Activated T-cell treated with anti-CD3 and anti-CD28 coated beads for 48 hours (primary cell): ENCODE measurements at places on chromosomes 11 and 22.

GRCh38 chr11:115313224-115313838 is 190.9 kb downstream of the CADM1 start:
- no peak for DNase-seq

DNA sequence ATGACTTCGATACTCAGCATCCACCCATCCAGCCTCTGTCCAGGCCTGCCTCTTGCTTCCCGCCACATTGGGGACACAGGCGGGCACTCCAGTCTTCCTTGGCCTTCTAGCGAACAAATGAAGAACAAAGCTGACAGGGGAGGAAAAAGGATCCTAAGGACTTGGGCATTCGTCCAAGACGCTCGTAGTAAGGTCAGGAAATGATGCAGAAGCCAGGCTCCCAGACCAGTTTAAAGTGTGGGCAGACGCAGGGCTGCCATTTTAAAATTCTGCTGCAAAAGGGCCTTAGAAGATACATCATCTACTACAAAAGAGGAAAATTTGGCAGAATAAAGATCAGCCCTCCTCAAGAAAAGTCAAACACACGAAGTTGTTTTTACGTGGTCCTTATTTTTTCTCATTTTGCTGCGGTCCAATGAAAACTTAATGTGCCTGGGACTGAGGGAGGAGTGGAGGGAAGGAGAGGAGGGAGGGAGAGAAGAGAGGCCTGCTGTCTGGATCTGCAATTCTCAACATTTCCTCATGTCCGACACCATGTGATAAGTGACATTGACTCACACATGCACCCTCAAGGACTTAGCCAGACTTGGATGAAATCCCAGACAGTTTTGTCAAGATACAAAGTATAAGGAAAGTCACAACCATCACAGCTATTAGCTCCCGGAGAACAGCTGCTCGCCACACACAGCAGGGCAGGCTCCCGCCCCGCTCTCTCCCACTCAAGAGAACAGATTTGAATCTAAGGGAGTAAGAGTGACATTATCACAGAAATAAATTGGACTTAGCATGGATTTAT is 5.7 kb downstream of the DNAL4 start:
- DNase-seq = no peak

DNA sequence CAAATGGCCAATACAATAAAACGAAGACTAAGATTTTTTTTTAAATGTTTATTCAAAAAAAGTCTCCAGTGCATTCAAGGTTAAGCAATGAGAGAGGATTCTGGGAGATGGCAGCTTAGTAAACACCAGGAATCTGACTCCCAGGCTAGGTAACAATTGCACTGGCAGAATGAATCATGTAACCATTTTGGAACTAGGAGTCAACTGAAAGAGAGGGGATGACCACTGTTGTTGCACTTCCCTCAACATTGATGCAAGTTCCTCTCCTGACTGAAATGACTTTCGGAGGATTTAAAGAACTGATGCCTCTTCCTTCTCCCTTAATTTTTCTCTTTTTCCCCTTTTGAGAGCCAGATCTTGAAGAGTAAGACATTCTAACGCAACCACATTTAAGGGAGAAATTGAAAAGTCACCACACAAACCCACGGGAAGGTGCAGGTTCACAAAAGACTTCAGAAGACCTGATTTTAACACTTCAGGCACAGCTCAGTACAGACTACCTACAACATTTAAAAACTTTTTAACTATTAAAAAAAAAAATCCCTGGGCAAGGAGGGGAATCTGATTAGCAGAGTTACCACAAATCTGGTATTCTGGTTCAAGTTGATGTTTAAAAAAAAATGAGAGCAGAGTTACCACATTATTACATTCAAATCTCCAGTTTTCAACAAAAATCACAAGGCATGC is 56.8 kb downstream of the FCHSD2 start:
- DNase-seq = no peak

- DNase-seq = no peak
These were observed 41.3 kb downstream of the TUB start for GRCh38 chr11:8122173-8122764.

- DNase-seq = no peak
These were observed 13.5 kb downstream of the OR52K1 start for GRCh38 chr11:4495986-4496385.

DNA sequence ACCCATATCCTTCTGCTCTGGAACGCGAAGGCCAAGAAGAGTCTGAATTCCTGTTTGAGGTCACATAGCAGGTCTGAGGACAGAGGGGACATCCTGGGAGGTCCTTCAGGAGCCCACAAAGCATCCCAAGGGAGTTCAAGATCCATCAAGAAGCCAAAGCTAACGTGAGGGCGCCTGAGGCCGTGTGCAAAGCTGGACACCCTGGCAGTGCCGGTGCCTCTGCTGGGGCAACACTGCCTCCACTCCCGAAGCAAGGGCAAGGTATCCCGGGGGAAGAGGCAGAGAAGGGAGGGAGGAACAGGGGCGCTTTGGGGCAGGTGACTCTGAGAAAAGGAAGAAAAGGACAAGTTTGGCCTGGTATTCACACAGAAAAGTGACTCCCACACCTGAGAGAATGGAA is 50.3 kb upstream of the CDON start:
- DNase-seq = no peak

GRCh38 chr22:45817745-45818423 is 146.2 kb downstream of the ATXN10 start:
- no peak for DNase-seq

DNA sequence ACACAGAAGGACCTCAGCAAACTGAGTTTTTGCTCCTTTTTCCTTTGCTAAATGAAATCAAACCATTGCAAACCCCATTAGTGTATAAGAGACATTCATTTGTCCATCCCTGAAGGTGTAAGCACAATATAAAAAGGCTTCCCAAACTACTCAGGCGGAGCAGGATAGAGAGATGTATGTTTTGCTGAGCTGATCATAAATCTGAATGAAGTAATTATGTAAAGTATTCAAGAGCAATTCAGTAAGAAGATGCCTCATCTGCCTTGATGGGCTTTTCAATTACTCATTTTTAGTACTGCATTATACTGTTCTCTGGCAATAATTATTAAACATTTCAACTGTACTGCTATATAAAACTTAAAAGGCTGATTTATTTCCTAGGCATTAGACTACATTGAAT is 65.0 kb downstream of the SPON1 start:
- no peak for DNase-seq

DNA sequence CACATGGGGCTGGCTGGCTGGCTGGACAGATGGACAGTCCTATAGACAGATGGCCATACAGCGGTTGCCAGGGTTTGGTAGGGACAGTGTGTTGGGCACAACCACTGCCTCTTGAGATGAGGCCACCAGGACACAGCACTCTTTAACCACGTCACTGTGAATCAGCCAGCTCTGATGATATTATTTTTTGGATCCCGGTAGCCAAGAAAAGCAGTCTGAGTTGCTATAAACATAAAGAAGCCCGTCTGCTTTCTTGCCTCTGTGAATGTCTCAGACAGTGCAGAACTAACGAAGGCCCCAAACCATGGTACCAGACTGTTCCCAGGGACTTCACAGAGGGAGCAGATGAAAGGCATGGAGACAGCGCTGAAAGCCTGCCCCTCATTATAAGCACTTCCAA is 115.9 kb upstream of the CSNK2A3 start:
- no peak for DNase-seq

GRCh38 chr11:111633756-111634362 is 31.6 kb downstream of the SIK2 start:
- DNase-seq = no peak

GRCh38 chr11:133064152-133064877 is 468.0 kb downstream of the OPCML start:
- DNase-seq = no peak

DNA sequence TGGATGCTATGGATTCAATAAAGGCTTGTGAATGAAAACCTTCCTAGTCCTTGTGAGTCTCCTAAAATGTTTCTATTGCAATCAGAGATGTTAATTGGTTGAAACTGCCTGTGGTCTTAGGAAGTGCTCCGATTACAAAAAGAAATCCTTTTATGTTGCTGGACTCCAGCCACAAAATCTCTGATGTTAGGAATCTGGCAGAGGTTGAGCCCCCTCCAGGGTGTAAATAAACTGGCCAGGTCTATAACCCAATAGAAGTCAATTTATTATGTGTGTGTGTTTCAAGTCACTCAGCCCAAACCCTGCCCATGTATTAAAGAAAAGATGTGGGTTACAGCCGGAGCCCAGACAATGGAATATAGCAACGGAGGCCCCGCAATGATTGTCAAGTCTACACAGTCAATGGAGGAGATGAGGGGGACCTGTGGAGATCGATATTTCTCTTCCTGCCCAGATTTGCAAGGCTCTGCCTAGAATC is 218.1 kb upstream of the SORL1-AS1 start:
- no peak for DNase-seq

DNA sequence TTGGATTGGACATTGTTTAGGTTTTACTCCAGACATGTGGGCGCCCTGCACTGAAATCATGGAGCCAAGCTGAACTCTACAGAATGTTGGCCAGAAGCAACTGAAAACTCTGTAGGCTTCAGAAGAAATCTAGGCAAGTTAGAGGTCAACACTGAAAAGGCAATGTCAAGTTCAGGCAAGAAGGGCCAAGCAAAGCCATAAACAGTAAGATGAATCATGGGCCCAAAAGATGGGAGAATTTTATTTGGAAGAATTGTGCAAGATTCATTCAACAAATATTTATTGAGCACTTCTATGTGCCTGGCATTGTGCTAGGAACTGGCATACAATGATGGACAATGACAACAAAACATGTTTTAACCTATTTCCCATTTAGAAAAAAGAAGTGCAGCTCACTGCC is 10.9 kb downstream of the HOATZ start:
- DNase-seq = no peak

DNA sequence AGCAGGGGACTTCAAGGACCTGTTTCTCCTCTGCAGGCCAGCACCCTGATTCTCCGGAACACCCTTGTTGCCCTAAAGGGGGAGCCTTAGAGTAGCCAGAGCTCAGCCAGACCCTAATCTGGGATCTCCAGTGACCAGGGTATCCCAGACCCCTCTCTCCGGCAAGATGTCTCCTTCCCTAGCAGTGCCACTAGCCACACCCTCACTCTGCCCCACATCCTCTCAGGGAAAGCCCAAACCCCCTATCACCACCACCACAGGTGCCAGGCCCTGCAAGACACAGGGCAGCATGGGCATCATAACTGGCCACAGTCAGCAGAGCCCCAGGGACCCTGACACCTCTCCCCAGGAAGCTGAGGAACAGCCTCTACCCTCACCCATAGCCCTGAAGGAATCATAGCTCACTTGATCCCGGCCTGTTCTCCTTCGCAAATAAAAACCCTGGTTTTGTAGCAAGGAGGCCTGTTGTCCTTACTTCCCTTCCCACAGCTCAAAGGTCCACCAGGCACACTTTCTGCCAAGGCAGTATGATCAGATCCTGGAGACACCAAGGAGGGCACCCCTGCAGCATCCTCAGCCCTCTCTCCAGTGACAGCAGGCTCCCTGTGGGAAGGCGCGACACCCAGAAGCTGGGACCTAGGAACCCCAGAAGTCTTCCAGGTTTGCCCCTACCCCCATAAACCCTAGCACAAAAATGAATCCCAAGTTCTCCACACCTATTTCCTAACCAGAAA is 4.6 kb downstream of the CFL1 start:
- no peak for DNase-seq

GRCh38 chr22:40759294-40759840 is 59.8 kb downstream of the SLC25A17 start:
- DNase-seq = no peak

GRCh38 chr11:18193010-18193409 is 20.4 kb downstream of the MRGPRX4 start:
- no peak for DNase-seq

DNA sequence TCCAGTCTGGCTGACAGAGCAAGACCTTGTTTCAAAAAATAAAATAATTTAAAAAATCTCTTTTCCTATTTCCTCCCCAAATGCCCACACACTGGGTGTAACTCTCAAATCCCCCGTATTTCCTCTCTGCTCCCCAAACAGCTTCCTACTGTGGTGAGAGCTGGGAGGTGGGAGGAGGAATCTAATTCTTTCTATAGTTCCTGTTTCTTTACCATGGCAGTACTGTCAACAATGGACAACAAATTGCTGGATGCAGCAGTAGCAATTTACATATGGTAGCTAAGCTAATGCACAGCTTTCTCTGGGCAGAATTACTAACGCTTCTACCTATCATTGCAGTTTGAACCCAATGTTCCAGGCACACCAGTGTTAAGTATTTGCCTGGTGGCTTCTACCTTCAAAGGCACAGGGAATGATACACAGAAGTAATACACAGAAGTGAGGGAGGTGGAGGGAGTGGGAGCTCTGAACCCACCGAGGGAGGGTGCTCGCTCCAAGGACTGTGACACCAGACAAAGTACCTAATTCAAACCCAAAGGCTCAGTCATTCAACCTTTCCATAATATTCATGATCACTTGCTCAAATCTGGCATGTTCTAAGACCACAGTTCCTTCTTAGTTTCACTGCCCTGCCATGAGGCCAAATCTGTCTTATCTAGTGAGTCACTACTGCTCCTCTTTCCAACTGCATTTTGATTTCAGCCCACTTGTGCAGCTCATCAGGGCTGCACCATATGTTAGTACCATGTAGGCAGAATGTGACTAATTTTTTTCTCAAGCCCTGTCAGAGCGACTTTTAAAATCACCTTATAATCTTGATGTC is 37.9 kb downstream of the CELF1 start:
- peak; percentile 38 for DNase-seq

GRCh38 chr11:96942855-96943254 is 553.0 kb downstream of the JRKL start:
- no peak for DNase-seq

GRCh38 chr11:118690553-118691304 is 11.3 kb upstream of the TREH start:
- DNase-seq = no peak

- no peak for DNase-seq
These were observed 625.9 kb downstream of the TBC1D22A start for GRCh38 chr22:47388331-47388730.

- no peak for DNase-seq
These were observed 65.2 kb downstream of the CABIN1 start for GRCh38 chr22:24076091-24076867.

GRCh38 chr11:63536669-63537292 is at the start of gene PLAAT4:
TSS of gene PLAAT4 (plus strand) at chr11:63536808. CDS start at chr11:63536869, 61 bp downstream.
- DNase-seq = no peak

DNA sequence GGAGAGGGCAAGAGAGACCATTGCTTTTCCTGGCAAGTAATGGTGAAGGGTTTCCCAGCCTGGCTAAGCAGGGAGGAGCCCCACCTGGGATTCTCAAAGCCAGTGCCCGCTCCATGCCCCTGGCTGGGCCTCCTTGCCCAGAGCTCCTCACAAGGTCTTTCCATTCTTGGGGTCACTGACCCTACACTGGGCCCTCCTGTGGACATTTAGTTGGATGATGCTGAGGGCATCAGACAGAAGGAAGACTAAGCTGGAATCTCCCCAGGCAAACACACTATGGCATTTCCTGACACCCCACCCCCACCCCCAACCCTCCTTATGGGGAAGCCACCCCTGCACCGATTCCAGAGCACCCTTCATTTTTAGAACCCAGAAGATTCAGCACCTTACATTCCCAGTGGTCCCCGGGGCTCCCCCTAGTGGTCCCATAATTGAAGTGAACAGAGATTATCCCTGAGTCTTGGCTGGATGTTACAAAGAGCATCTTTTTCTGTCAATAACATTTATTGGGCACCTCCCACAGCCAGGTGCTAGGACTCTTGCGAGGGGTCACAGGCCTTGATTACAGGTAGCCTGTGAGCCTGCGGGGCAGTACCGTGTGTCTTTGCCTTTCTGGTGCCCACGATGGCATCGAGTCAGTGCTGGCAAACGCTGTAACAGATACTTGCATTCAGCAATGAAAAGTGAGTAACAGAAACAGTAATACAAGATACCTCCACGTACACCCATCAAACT is 548.5 kb downstream of the BUD13 start:
- DNase-seq = peak; percentile 14

- peak; percentile 16 for DNase-seq
These were observed 52.9 kb upstream of the RTL6 start for GRCh38 chr22:44550711-44551491.
